ENCODE measurements at places on chromosomes 2 and 18.

DNA sequence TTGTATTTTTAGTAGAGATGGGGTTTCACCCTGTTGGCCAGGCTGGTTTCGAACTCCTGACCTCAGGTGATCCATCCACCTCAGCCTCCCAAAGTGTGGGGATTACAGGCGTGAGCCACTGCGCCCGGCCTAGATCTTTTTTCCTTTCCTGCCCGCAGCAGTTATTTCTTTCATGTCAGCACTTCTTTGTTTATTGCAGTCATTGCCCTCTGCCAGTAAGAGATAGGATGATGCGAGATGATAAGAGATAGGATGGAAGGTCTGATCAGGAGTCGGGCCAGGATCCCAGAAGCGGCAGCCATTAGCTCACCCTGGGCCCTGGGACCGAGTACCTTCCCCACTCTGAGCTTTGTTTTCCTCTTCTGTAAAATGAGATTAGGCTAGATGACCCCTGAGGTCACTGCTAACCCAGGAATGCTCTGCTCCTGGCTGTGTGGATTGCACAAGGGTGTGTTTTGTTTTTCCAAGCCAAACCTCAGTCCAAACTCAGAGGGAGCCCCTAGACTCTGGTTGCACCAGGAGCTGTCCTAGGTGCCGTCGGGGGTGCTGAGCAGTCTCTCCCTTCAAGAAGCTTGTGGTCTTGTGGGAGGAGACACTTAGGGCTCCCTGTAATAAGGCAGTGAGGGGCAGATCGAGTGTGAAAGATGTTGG is 63.3 kb downstream of the LPIN1 start:
- no peak for DNase-seq
- H3K4me1 ChIP-seq, result no peaks in the 10 kb centered on the region
- H3K4me3 ChIP-seq, result no peak overlapping the region
- H3K27ac ChIP-seq, result no peak overlapping the region
- H3K36me3 ChIP-seq, result peaks cover 60% of the 10 kb centered on the region

DNA sequence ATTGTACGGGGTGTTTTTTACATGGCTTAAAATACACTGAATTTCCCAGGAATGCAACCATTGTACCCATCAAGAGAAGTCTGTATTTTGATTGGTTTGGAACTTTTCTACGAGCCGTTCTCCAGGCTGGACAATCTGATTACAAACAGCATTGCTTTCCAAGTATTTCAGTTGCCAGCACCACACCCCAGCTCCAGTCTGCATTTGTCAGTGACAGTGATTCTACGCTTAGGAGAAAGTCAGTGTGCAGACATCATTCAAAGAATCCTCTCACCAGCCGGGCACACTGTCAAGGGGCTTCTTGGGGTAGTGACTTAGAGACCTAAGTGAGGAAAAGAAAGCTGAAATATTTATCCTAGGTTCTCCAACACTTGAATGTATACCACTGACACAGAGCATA is 194.1 kb downstream of the ANAPC1 start:
- no peak for DNase-seq
- H3K36me3 ChIP-seq, result peaks cover under 1% of the 10 kb centered on the region
- H3K4me3 ChIP-seq, result no peak overlapping the region
- peaks cover 46% of the 10 kb centered on the region for H3K27me3 ChIP-seq
- H3K27ac ChIP-seq, result no peak overlapping the region

DNA sequence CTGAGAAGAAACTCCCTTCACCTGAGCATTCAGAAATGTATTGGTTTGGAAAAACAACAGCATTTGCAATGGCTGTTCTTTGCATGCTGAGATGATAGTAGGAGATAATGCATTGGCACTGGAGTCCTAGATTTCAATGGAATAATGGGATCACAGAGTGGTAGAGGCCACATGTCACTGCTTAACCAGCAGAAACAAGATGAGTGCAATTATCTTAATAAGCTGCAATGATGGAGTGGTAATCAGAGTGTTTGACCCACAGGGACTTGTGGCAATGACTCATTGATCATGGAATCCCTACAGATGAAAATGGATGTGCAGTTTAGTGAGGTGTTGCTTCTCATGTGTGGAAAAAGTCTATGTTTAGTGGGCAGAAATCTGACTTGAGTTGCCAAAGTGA is 218.8 kb upstream of the ZEB2 start:
- no peak overlapping the region for H3K27ac ChIP-seq
- H3K4me3 ChIP-seq, result no peak overlapping the region
- no peaks in the 10 kb centered on the region for H3K36me3 ChIP-seq
- H3K27me3 ChIP-seq, result no peaks in the 10 kb centered on the region

DNA sequence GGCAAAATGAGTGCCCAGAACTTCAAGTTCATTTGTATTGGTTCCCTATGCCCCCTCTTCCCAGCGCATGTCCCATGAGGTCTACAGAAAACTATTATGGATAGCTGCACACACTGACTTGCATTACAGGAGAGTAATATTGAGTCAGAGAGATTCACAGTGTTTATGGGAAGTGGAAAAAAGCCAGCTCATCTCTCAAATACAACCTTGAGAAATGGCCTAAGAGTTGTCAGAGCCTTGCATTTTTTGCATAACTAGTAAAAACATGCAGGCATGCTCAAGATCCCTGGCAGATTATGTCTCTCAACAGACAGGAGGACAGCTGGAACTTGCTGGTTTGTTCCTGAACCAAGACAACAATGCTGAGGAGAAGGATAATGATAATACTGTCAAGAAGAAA is 1292.8 kb downstream of the DSC3 start:
- H3K27me3 ChIP-seq, result no peaks in the 10 kb centered on the region
- H3K36me3 ChIP-seq, result no peaks in the 10 kb centered on the region
- no peak overlapping the region for H3K4me3 ChIP-seq
- no peaks in the 10 kb centered on the region for H3K4me1 ChIP-seq
- H3K27ac ChIP-seq, result no peak overlapping the region

DNA sequence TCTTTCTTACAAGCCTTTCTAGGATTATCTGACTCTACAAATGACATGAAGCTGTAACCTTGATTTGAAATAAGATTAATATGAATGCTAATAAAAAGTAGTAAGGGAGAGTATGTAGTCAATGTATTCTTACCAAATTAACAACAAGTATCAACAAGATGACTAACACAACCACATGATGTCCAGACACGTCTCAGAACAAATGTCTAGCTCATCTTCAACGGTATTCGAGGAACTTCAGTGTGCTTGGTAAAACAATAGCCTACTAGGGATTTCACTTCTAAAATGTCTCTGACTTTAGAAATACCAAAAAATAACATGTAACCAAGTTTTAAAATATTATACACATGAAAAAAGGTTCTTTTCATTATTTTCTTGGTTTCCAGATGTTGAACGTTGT is 3.4 kb downstream of the HDLBP start:
- DNase-seq, result no peak
- no peaks in the 10 kb centered on the region for H3K27me3 ChIP-seq
- H3K36me3 ChIP-seq, result peaks cover 11% of the 10 kb centered on the region

- peaks cover 4% of the 10 kb centered on the region for H3K4me1 ChIP-seq
- H3K27ac ChIP-seq, result no peak overlapping the region
- no peak for DNase-seq
- peaks cover 41% of the 10 kb centered on the region for H3K27me3 ChIP-seq
Measured at GRCh38 chr2:60735496-60736250, 20.4 kb upstream of the PAPOLG start.

DNA sequence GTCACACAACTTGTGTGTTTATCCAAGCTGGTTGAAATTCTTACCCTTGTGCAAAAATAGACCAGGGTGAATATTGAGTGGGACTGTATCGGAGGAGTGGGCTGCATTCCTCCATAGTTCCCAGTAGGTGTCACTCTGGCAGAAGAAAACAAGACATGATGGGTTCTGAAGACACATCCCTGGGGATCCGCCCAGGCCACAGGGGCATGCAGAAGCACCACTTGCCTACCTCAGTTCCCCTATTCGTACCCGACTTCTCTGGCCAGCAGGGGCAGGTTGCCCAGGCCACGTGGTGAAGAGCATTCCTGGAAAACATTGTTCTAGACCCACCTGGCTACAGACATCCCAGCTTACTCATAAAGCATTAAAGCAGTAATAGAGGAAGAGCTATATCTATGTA is 168.2 kb downstream of the FAM210A start:
- no peak for DNase-seq
- H3K36me3 ChIP-seq, result no peaks in the 10 kb centered on the region
- H3K4me1 ChIP-seq, result peaks cover 21% of the 10 kb centered on the region
- H3K27ac ChIP-seq, result no peak overlapping the region
- H3K4me3 ChIP-seq, result no peak overlapping the region

GRCh38 chr2:11342551-11343367 is 1.7 kb downstream of the ROCK2 start:
- H3K36me3 ChIP-seq, result peaks cover 2% of the 10 kb centered on the region
- H3K27me3 ChIP-seq, result peaks cover 2% of the 10 kb centered on the region
- peak overlapping the region; percentile 85 for H3K27ac ChIP-seq
- peak overlapping the region; percentile 92 for H3K4me3 ChIP-seq
- H3K4me1 ChIP-seq, result peaks cover 31% of the 10 kb centered on the region
- DNase-seq, result no peak

GRCh38 chr18:48754559-48754958 is 196.2 kb downstream of the SMAD7 start:
- H3K27ac ChIP-seq, result no peak overlapping the region
- no peaks in the 10 kb centered on the region for H3K36me3 ChIP-seq
- no peak for DNase-seq

DNA sequence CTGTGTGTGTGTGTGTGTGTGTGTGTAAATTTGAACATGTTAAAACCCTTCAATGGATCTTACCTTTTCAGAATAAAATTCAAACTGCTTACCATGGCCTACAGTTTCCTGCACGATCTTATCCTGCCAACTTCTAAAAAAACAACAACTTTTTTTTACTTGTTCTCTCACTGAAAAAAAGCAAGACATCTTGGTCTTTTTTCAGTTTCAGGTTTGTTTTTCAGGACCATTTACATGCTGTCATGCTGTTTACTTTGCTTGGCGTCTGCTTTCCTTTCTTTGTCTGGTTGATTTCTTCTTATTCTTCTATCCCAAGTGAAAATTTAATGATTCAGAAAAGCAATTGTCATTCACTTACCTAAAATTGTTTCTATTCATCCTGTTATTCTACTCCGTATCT is 286.3 kb upstream of the TMEFF2 start:
- no peaks in the 10 kb centered on the region for H3K36me3 ChIP-seq
- no peak for DNase-seq
- H3K4me3 ChIP-seq, result no peak overlapping the region
- no peaks in the 10 kb centered on the region for H3K27me3 ChIP-seq
- no peaks in the 10 kb centered on the region for H3K4me1 ChIP-seq

DNA sequence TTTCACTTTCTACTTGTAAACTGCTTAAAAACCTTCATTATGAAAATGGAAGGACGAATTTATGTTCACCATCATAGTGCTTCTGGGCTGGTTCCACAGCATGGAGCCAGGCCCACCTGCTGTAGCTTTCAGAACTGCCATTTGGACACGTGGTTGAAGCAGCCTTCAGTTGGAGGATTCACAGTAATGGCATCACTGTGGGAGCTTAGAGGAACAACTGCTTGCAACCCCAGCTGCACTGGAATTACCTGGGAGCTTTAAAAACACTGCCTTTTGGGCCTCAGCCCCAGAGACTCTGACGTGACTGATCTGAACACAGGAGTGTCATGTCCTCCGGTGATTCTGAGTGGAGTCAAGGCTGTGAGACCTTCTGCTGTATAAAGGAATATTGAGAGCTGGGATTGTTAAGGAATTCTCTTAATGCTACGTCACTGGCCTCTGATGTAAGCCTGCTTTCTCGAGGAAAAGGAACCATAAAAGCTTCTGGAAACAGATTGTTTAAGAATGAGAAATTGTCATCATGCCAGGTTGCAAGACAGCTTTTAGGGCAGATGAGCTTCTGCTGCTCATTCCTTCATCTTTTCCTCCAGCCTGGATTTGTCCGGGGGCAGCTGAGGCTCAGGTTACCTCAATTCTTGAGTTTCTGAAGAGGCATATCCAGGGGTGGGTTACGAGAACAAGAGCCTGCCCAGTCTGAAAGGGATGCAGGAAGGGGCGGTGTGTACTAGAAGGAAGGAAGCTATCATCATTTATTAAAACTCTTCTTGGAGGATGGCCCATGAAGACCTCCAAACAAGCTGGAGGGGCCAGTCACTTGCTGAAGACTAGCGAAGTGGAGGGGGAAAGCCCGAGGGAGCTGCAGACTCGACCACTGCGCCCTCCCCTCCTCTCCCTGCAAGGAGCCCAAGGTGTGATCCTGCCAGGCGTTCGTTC is 1.3 kb upstream of the IL1R1 start:
- peaks cover 38% of the 10 kb centered on the region for H3K27me3 ChIP-seq
- DNase-seq, result no peak
- H3K4me1 ChIP-seq, result peaks cover 18% of the 10 kb centered on the region

GRCh38 chr2:20145497-20146193 is 79.3 kb downstream of the SDC1 start:
- H3K36me3 ChIP-seq, result no peaks in the 10 kb centered on the region
- H3K27me3 ChIP-seq, result peaks cover 5% of the 10 kb centered on the region
- DNase-seq, result peak; percentile 9
- no peak overlapping the region for H3K27ac ChIP-seq
- H3K4me1 ChIP-seq, result no peaks in the 10 kb centered on the region
- H3K4me3 ChIP-seq, result no peak overlapping the region

- H3K27ac ChIP-seq, result no peak overlapping the region
- H3K4me3 ChIP-seq, result no peak overlapping the region
- H3K36me3 ChIP-seq, result no peaks in the 10 kb centered on the region
- H3K4me1 ChIP-seq, result no peaks in the 10 kb centered on the region
Measured at GRCh38 chr2:77666251-77666980, 144.2 kb upstream of the LRRTM4 start.

Data from T-helper 2 cell treated with Interferon-gamma antibody and Interleukin-4, amounts not matched to agents 5 μg/mL and 100 μg/mL, for 36 hours (primary cell).